ENCODE measurements at places on chromosomes 11 and 22.

DNA sequence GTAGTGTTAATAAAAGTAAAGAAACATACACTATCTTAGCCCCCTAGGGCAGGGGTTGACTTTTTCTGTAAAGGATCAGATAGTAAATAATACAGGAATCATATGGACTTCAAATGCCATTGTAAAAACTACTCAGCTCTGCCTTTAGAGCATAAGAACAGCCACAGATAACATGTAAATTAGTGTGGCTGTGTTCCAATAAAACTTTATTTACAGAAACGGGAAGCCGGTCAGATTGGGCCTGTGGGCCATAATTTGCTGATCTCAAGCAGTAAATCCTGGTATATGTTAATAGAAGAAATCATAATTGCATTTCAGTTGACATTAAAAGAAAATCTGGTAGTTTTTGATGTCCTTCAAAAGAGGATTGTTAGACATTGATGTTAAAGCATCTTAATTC, 76.5 kb downstream of the ZC3H12C start:
- DNase-seq = no peak

- no peak for DNase-seq
Measured at GRCh38 chr11:47329987-47330931, 22.2 kb downstream of the MYBPC3 start.

- no peak for DNase-seq
Measured at GRCh38 chr11:57315491-57315890, 9.3 kb downstream of the TNKS1BP1 start.

DNA sequence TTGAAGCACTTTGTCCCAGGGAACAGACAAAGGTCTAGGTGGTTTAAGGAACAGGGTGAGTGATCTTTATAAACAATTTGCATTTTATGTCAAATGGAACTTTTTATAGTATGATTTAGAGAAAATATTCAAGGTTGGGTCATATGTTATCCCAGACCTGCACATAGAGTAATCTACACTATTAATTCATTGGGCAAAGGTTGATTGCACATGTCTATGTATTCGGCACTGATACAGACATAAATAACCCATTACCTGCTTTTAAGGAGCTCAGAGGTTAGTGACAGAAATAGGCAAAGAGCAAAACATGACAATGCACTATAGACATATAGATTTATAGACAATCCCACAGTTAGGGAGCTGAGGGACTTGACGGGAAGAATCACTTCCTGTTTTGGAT, 141.5 kb upstream of the UBASH3B start:
- DNase-seq = no peak

- DNase-seq = no peak
Measured at GRCh38 chr11:81246941-81247340, 1486.7 kb downstream of the FAM181B start.

DNA sequence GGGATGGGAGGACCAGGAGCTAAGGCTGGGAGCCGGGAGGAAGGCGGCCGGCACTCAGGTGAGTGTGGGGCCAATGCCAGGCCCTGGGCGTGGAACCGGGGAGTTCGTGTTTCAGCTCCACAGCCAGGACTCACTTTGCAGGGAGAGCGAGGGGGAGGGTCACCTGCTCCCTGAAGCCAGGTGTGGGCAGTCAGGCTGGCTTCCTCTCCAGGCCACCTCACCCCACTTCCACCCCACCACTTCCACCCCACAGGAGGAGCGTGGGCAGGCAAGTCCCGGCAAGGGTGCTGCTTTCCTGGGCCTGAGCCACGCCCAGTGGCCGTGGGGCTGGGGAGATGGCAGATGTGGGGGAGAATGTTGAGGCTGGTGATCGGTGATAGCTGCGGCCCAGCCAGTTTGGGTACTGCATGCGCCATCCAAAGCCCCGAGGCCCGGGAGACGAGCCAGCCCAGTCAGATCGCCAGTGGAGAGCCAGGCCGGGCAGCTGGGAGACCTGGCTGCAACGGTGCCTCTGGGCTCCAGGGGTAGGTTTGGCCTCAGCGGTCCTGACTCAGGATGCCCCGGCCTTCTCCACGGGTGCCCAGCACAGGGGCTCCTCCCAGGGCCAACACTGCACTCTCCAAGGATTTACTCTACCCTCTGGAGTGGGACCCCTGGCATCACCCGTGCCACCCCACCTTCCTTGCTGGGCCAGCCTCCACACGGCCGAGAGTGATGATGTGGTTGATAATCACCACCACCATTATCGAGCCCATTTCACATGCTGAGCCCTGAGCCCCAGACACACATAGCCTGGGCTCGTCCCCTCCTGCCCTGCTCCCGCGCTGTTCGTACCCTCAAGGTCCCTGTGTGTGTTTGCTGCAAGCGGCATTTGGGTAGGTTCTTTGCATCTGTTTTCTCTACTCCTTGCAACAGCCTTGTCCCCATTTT, 93.8 kb downstream of the WNT7B start:
- no peak for DNase-seq

- no peak for DNase-seq
Measured at GRCh38 chr22:39997421-39997820, 2.7 kb downstream of the FAM83F start.

GRCh38 chr11:454801-455565, 4.9 kb downstream of the PTDSS2 start:
- no peak for DNase-seq

GRCh38 chr22:43185860-43186261, 1.1 kb downstream of the TTLL12 start:
- no peak for DNase-seq

DNA sequence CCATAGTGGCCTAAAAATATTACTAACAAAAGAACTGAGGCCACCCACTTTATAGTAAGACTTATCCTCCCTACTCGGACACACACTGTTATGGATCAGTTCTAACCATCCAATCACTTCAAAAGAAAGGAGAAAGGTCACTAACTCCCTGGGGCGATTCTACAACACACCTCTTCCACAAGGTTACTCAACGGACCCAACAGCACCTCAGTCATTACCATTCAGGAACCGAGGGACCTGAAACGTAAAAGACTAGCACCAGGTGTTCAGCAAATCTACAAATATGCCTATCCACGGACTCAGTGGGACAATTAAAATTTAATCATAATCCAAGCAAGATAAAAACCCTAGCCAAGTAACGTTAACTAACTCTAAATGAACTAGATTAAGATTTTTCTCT, 1.6 kb downstream of the HNRNPUL2 start:
- DNase-seq = no peak

GRCh38 chr11:46296528-46297448, 19.3 kb downstream of the CREB3L1 start:
- no peak for DNase-seq

DNA sequence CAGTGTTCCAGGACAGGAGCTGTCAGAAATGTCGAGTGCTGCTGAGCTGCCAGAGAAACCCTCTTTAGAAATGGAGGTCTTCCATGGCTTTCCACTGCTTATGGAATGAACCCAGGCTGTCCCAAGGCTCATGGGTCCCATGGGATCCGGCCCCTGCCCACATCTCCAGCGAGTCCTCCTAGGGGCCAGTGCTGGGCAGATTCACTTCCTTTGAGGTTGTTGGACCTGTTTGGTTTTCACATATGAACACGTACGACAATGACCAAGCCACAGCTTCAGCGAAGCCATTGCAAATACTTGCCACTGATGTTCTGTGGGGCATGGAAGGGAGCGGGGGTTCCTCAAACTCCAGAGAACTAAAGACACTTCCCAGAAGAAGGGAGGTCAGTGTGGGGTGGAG, 483.3 kb downstream of the TBC1D22A start:
- no peak for DNase-seq

DNA sequence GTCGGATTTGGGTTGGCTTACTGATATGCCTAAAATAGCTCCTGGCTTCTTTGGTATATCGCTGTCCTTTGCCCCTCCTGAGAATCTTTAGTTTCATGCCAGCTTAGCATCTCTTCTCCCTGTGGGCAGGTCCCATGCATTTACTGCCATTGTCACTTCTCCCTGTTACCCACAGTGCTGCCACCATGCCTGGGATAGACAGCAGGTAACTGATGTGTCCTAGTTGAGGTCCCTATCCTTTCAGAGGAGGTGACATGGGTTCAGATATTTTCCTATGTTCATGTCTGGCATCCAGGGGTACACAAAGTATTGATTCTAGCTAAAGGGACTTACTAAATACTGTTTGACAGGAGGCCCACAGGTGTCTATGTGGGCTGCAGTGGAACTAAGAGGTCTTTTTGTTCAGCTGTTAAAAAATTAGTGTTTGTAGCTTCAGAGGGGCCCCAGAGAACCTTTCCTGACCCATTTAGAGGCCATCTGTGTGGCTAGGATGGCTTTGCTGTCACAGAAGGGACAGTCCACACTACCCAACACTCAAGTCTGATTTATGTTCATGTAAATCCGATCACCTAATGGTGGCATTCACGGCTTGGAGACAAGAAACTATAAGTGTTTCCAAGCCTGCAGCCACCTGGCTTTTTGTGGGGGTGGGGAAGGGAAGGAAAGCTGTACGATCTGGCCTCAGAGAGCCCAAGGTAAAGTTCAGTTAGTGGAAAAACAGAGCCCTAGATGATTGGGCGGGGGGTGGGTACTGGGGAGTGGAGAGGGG, 8.5 kb downstream of the TIMP3 start:
- no peak for DNase-seq

- no peak for DNase-seq
Measured at GRCh38 chr22:50671641-50672040, 982 bp upstream of the SHANK3 start.

DNA sequence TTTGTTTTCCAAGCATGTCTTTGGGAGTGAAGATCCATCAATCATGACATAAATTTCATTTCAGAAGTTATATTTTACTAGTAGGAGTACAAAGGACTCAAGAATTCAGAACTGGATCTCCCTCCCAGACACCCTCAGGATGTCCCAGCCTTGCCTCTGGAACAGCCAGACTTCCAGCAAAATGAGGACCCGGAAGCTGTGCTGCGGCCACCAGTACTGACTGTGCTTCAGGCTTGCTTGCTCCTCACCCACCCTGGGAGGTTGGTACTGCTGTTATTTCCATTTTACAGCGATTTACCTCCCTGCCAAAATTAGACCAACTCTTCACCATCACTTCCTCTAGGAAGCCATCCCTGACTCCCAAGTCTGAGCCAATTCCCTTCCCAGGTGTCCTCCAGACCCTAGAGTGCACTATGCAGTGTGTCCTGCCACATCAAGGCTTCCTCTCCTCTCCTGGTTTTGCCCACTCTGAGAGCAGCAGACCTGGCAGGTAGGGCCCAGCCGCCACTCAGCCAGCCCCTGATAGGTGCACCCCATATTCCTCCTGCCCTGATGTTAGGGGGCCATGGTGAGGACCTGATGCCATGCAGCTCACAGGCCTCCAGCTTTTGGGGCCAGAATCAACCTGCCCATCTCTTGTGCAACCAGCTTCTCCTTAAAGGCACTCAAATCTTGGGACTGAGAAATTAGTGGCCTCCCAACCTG, 47.3 kb upstream of the WNT7B start:
- no peak for DNase-seq

GRCh38 chr11:96130061-96130620, 206.2 kb upstream of the MTMR2 start:
- DNase-seq = no peak

GRCh38 chr22:16960884-16961249, 47.2 kb downstream of the GAB4 start:
- no peak for DNase-seq
